ENCODE measurements at places on chromosomes 5 and 9.

- DNase-seq, result no peak
These were observed 283.1 kb downstream of the EFNA5 start for GRCh38 chr5:107387526-107388140.

DNA sequence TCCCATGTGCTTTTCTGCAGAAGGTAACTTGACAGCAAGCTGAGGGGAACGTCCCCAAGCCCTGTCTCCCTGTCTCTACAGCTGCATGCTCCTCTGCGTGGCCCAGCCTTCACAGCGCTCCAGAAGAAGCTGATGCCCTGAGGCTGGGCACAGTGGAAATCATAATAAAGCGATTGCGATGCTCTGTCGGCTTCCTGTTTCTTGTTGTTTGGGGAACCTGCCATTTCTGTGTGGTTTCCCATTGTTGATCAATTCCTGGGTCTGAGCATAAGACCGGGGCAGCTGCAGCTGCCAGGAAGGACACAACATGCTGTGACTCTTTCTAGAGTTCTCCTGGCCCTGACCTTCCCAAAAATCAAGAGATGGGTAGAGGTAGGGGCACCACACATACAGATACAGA lies 7.2 kb upstream of the DNAJB5 start:
- no peak for DNase-seq

DNA sequence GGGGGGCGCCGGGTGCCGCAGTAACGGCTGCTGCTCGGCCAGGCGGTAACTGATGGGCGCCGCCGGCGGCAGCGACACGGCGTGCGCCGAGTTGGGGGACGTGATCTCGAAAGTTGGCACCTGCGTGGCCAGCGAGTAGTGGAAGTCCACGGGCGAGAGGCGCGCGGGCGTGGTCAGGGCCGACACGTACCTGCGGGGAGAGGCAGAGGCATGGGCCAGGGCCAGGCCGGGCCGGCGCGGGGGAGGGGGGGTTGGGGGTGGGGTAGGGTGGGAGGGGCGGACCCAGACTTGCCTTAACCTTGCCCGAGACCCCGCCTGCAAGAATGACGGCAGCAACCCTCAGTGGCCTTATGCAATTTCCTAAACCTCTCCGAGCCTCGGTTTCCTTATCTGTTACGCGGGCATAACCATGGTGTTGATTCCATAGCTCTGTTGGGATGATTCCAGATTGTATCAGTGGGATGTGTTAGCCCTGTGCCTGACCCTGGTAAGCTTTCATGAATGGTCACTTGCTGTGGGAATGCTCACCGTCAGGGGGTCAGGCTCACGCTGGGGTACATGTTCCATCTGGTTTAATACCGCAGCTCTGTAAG lies 53.0 kb downstream of the PSD2 start:
- DNase-seq, result no peak

GRCh38 chr5:113245427-113246225 lies 189.2 kb downstream of the TSSK1B start:
- no peak for DNase-seq

DNA sequence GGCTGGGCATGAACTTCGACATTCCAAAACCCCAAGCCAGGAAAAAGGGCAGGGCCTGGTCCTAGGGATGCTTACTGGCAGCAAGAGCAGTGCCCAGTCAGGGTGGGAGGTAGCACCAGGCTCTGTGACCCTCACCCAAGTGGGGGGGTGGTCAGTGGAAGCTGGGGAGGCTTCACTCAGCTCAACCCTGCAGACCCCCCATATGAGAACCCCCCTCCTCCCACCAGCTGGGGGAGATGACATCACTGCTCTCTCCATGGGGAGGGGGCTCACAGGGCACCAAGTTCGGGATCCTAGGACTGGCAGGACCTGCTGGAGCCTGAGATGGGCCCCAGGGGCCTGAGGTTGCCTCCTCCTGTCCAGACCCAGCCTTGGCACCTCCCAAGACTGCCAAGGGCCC lies 4.7 kb downstream of the DNLZ start:
- DNase-seq, result no peak

DNA sequence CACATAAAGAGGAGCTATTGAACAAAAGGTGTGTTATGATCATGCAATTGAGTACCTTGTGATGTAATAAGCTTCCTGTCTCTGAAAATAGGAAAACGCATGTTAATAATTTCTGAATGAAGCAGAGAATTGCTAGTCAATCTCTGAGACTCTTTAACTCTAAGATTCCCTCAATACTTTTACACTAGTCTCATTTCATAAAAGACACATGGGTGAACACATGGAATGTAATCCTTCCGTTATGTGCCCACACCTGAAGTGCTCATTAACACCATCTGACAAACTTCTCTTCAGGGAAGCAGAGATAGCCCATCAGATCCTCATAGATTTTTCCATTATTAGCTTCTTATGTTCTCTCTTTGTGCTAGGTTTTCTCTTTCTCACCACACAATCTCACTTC lies 182.4 kb downstream of the TLR4 start:
- no peak for DNase-seq

DNA sequence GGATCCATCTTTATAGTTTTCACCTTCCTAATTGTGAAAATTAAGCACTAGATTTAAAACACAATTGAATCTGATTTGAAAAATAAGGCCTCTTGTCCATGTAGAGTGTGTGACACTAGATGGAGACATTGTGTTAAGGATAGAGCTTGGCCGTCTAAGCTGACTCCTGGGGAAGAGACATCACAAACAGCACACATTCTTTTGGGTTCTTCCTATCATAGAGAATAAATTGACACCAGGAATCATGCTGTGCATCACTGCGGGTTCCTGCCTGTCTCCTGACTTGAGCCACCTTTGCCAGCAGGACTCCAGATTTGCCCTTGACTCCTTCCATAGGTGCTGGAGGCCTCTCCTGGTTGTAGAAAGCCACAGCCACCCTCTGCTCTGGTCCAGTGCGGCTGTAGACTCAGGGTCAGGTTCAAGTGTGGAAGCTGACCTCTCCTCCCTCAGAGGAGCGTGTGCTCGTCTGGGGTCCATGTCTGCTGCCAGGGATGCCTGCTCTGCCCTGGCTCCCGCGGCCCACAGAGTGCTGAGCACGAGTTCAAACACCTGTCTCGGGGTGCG lies 11.2 kb downstream of the ROPN1L start:
- DNase-seq, result no peak

- DNase-seq, result no peak
These were observed 65.1 kb upstream of the NEURL1B start for GRCh38 chr5:172575816-172576545.

GRCh38 chr5:78971998-78972397 lies 13.1 kb downstream of the ARSB start:
- no peak for DNase-seq

DNA sequence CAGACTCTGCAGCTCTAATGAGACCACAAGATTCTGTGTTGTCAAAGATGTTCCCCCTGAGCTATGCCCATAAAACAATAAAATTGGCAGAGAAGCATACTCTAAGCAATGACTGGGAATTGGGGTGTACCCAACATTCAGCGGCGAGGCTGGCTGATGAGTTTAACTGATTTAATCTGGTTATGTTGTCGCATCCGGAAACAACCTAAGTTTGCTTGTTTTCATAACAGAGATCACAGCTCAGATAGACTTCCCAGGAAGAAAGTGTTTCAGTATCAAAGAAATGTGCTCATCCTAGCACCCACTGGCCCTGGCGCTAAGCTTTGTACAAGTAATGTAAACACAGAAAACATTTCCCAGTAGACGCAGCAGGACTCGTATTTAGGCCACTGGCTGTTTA lies 7.4 kb downstream of the SEMA5A start:
- no peak for DNase-seq

- no peak for DNase-seq
These were observed 27.0 kb upstream of the SLC22A5 start for GRCh38 chr5:132342291-132343180.

DNA sequence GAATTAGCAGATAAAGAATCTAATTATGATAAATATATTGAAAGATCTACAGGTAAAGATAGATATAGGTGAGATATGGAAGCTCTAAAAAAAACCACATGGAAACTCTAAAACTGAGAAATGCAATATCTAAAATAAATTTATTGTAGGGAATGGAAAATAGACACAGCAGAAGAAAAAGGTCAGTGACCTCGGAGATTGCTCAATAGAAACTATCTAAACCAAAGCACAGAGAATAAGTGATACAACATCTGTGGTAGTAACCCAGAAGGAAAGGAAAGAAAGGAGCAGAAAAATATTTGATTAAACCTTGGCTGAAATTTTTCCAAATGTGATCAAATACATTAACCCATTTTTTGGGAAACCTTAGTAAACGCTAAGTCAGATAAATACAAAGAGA lies 43.1 kb upstream of the GLIPR2 start:
- DNase-seq, result no peak

GRCh38 chr5:131382407-131383395 lies 118.8 kb downstream of the CDC42SE2 start:
- peak; percentile 37 for DNase-seq

DNA sequence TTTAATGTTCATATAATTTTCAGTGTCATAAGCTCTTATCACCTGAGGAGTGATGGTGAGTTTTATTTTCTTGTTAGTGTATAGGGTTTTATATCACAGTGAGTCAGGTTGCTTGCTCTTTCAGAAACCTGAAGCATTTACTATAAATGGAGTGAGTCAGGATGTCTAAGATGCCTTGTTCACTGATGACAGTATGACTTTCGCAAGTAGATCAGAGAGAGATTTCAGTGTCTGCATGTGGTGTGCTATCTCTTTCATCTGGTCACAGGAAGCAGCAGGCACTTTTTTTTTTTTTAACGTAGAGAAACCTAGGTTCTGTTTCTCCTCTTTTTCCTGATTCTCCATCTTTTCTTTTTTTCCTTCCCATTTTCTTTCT lies 237.1 kb downstream of the DMRTA1 start:
- no peak for DNase-seq

DNA sequence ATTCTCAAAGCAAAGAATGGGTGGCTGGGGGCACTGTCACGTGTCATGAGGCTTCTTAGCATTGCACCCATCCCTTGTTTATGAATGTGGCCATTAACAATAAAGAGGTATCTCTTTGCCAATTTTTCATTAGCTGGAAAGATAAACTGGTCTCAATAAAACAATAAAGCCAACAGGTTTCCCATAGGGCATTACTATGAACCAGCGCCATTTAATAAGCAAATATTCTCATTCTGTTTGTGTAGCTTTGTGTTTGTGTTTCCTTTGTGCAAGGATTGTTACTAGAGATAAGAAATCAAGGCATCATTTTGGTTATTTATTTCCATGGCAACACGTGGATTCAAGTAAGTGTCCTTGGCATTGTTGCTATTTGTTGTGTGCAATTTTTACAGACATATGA lies 37.6 kb upstream of the CAST start:
- no peak for DNase-seq

DNA sequence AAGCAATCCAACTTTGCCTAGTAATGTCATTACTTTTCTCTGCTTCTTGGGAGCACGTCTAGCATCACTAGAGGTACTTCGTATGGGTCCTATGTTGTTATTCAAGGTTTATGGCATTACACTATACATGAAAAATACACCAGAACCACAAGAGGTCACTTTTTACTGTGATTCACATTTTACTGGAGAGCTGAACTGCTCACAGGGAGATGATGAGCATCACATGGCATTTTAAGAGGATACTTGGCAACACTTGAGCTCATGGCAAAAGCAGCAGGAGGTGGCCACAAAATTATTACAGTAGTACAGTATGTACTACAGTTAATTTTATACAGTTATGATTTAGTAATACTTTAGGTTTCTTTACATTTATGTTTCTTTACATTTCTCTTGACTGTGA lies 223.4 kb downstream of the PARP8 start:
- no peak for DNase-seq

DNA sequence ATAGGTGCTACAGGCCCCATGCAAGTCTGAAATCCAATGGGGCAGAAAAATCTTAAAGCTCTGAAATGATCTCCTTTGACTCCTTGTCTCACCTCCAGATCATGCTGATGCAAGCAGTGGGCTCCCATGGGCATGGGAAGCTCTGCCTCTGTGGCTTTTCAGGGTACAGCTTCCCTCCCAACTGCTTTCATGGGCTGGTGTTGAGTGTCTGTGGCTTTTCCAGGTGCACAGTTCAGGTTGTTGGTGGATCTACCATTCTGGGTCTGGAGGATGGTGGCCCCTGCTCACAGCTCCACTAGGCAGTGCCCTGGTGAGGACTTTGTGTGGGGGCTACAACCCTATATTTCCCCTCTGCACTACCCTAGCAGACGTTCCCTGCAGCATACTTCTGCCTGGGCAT lies 103.5 kb downstream of the STARD4 start:
- no peak for DNase-seq

DNA sequence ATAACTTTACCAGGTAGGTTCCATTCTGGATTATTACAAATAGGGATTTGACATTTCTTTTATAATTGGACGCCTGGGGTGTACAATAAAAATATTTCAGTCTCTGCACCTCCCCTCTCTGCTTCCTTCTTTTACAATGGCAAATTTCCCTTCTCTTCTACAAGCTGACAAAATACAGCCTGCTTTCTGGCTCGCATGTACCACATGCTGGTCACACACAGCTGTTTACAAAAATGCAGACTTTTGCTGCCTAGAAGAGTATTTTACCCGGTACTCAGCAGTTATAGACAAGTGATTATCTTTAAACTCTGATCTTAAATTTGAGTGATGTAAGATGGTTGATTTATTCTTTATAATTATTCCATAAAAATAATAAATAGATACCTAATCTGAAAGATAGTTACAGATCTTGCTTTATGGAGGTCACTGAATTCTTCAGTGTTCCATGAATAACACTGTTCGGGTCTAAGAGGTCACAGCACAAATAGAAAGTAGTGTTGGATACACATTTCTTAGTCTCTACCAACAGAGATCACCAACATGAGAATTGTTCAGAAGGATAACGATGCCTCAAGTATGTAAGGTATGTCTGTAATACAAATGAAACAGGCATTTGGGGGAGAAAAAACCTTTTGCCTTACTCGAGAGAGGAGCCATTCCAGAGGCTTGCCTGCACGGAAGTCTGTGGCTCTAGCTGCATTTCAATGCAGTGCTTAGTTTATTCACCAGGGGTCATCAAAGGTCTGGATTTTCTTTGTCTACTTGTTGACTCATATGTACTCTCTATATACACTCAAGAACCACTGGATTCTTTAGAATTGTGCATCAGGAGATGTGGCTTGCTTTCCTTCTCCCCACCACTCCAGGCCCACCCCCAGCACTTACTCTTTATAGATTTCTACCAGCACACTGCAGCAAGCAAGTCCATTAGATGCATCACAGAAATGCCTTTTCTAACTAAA lies 206.6 kb upstream of the RFX3 start:
- DNase-seq, result peak; percentile 24

GRCh38 chr9:71941998-71942567 lies 30.6 kb downstream of the C9orf85 start:
- no peak for DNase-seq

DNA sequence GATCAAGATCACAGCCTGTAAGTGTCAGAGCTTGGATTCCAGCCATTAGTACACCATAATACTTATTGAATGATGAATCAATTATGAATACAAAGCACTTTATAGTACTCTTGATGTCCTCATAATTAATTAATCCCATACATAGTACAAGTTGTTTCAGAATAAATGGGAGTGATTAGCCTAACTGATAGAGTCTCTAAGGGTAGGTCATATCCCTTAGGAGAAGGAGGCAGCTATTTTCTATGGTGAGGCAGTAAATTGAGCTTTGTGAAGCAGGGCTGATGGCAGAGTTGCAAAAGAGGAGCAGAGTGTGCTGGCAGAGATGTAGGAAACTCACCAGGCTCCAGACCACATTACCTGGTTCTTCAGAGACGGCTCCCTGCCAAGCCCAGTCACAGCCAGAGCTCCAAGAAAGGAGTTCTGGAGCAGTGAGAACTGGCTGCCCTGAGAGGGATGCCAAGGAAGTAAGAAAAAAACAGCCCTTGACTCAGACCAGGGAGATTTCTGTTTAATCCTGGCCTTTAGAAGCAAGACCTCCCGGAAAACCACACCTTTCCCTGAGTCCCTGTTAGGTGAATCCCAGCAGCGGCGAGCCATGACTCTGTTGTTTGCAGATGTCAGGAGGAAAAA lies 112.9 kb downstream of the SH3TC2 start:
- DNase-seq, result no peak

Measured in activated naive CD8-positive, alpha-beta T cell treated with anti-CD3 and anti-CD28 coated beads for 36 hours (primary cell).